AG09309 (cell line): ENCODE measurements at places on chromosomes 5 and 9.

DNA sequence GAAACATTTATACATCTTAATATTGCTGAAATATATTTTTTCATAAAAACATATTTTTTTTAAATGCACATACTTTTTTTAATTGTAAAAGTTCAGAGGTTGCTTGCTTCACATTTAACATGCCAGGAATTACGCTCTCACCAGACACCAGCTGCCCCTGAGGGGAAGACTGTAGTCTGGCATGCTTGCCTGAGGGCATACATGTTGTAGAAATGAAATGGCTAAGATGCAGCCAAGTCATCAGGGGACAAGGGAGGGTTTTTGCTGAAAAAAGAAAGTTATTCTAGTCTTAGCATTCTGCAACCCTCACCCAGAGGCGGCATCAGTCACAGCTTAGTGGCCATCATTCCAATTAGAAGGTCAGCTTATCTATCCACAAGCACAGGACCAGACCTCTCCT lies 426.7 kb upstream of the FTMT start:
- no peak for DNase-seq

GRCh38 chr5:91494447-91494996 lies 111.4 kb upstream of the ARRDC3 start:
- no peak for DNase-seq

GRCh38 chr5:139814191-139814601 lies 18.6 kb downstream of the PSD2 start:
- DNase-seq, result no peak

- DNase-seq, result no peak
Measured at GRCh38 chr9:121690316-121690715, 38.9 kb downstream of the DAB2IP start.

DNA sequence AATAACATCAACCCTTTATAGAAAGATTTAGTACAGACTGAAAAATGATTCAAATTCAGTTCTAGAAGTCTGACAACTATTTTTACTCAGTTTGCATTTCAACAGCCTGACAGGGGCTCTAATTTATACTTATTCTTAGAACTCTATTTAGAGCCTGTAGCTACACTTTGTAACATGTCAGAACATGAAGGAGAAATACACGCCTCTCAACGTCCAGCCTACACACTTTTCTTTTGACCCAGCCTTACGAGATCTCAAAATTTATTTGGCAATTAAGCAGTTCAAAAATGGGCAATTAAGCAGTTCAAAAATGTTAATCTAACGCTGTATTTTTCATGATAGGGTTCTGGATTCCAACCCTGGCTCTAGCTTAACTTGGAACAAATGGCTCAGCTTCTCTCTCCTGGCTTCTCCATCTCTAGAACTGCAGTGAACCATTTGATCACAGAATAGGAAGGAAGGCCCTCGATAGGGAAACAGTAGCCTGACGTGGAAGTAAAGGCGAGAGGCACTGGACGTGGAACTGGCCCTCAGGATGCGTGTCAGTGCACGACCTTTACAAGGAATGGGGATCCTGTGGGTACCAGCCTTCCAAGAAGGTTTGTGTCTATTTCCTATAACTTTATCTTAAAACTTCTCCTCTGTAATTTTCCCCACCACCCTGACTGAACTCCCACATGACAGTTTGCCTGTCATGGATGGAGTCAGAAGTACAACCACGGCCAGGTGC lies 66.4 kb downstream of the PRRT1B start:
- DNase-seq, result no peak

GRCh38 chr5:170846416-170846815 lies 15.4 kb upstream of the RANBP17 start:
- DNase-seq, result no peak

DNA sequence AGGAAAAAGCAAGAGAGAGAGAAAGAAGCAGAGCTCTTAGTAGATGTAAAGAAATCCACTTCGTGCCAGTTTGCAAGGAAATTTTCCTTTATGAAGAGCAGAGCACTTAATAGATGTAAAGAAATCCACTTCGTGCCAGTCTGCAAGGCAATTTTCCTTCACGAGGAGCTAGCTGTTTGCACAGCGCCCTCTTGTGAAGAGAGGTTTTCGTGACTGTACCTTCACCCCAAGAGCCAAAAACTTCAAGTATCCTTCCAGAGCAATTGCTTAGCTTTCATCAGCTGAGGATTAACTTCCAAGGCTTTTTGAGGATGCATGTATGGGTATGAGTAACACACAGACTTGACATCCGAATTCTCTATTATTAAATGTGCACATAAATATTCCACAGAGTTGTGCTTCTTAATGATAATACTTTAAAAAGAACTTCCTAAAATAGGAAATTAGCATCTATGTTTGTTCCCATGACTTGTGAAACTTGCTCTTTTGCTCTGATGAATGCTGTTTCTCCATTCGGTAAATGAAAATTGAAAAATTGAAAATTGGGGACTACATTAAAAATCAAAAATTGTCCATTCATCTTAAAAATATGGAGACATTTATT lies 525.6 kb downstream of the PDE4D start:
- peak; percentile 27 for DNase-seq

- DNase-seq, result no peak
Measured at GRCh38 chr9:13061390-13061789, 218.1 kb downstream of the MPDZ start.

DNA sequence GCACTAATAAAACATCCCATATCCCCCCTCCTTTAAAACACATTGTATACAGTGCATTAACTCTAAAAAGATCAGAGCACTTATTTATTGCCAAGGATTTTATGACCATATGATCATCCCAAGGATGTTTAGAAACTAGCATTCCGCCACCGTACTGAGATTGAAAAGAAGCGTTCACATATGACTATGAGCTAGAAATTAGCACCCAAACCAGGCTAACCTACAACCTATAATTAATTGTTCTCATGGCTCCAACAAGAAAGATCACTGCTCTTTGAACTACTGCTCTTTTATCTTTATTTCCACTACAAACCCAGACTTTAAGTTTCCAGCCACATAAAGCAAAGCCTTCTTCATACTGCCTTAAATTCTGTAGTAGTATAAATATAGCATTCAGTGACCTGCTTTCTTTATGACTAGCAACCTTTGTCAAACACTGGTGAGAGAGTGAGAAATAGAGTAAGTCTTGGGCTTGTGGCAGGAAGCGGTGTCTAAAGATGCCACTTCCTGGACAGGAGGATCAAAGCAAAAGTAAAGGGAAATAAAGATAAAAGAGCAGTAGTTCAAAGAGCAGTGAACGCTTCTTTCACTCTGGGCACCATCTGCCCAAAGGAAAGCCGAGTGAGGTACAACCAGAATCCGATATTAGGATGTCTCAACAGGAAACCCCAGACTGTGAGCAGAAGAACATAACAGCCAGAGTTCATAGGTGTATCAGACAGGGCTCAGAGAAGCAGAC lies 151.1 kb upstream of the ERCC6L2 start:
- no peak for DNase-seq

DNA sequence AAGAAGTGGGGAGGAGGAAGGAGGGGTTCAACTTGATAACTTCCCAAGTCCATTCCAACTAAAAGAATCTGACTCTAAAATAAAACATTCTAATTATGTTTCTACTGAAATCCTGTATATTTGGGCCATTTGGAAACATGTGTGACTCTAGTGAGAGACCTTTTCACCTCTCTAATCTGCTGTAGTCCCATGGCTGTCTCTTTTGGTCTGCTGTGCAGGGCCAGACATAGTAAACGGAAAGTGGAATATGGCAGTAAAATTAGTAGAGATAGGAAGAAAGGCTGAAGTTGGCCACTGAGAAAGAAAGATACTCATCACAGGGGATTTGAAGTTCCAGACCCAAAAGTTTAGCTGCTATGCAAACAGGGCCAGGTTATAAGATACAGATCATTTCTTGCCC lies 15.9 kb downstream of the RFX3 start:
- DNase-seq, result no peak
